ENCODE measurements at places on chromosomes 2 and 18.

DNA sequence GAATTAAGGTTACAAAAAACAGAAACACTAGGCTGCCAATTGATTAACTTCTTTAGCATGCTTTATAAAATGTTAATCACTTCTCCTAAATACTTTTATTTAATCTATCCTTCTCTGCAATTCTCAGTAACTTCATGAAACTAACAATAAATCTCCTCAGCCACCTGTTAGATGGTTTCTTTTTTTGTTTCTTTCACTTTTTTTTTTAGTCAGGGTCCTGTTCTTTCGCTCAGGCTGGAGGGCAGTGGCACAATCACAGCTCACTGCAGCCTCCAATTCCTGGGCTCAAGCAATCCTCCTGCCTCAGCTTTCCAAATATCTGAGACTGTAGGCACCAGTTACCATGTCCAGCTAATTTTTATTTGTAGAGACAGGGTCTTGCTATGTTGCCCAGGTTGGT, 213.4 kb upstream of the STK17B start:
- no peak for DNase-seq

DNA sequence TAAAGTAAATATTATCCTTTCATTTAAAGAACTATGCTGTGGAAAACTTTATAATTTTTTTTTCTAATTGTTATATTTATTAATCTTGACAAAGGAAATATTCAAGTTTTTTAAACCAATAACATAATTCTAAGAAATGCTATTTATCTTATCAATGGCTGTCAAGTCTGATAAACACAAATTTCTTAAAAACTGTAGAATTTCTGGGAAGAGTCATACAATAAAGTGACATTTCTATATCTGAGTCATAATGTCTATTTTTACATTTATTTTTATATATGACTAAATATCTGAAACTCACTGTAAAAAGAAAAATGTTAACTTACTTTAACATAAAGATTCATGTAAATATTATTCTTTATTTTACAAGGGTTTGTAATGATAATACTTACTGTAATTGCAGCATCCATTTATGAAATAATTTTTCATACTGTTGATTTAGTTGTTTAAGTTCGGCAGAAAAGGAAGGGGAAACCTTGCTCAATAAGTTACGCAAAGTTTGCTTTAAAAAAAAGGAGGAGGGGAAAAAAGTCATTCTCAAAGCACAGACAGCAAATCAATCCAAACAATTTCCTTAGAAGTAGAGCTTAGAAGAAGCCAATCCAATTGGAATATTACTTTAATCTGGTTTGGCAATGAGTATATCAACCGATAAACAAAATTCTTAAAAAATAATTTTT, 32.4 kb downstream of the ORC2 start:
- no peak for DNase-seq

DNA sequence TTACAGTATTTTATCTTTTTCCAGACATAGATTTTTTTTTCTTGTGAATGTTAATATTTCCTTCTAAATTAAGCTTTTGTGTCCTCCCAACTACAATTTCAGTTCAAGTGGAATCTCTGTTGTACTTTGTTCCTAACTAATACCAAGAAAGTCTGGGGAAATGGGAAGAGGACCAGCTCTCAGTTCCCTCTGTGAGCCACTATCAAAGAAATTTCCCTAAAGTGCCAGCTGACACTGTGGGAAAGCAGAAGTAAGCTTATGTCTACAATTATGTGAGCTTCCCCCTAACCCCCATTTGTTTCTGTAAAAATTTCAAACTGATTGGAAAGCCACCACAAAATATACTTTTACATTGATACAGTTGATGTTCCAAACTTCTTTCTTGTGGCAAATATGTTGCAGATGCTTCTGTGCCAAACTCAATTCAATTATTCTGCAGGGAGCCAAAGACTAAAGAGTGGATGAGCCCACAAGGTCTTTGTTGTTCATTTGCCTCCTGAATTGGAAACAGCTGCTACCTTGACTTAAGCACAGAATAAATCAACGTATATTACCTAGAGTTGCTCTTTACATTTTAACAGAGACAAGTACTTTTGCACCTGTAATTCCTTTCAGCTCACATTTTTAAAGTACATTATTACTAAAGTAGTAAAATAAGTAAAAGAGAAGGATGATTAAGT, 306.6 kb downstream of the PTH2R start:
- DNase-seq: no peak

DNA sequence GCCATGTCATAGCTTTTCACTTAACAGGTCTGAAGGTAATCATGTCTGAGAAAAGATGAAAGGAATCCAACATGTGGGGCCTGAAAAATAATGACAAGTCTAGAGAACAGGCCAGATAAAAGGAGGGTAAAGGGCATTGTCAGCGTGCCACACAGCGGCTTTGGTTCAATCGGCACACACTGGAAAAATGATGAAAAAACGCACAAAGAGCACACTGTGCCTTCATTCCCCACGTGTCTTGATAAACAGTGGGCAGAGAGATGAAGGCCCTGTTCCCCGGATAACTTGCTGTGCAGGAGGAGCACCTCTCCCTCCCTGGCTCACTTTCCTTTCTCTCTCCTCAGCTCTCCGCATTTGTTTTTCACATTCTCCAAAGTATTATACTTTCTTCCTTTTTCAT, 766.3 kb downstream of the TDRD15 start:
- no peak for DNase-seq

GRCh38 chr2:60548845-60549237, 4.6 kb downstream of the BCL11A start:
- no peak for DNase-seq

- no peak for DNase-seq
Observed at GRCh38 chr2:236968880-236969534, 116.7 kb upstream of the COPS8 start.

Measured in skeletal muscle cell (primary cell).